ENCODE measurements at places on chromosomes 16 and 17.

DNA sequence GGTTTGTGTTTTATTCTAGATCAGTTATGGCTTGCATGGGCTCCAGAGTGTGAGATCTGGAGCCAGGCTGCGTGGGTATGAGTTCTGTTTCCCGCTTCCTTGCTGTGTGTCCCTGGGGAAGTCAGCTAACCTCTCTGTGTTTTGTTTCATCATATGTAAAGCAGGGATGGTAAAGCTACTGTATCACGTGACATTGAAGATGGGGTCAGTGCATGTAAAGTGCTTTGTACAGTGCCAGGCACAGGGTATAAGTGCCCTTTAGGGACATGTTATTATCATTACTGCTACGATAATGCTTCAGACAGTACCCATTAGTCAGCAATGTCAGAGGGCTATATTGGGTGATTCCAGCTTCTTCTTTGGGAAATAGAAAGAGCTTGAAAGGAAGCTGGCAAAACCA is 186.2 kb downstream of the FOXL1 start:
- no peak for DNase-seq

GRCh38 chr16:68190736-68191510 is 45.0 kb downstream of the ESRP2 start:
- no peak for DNase-seq

DNA sequence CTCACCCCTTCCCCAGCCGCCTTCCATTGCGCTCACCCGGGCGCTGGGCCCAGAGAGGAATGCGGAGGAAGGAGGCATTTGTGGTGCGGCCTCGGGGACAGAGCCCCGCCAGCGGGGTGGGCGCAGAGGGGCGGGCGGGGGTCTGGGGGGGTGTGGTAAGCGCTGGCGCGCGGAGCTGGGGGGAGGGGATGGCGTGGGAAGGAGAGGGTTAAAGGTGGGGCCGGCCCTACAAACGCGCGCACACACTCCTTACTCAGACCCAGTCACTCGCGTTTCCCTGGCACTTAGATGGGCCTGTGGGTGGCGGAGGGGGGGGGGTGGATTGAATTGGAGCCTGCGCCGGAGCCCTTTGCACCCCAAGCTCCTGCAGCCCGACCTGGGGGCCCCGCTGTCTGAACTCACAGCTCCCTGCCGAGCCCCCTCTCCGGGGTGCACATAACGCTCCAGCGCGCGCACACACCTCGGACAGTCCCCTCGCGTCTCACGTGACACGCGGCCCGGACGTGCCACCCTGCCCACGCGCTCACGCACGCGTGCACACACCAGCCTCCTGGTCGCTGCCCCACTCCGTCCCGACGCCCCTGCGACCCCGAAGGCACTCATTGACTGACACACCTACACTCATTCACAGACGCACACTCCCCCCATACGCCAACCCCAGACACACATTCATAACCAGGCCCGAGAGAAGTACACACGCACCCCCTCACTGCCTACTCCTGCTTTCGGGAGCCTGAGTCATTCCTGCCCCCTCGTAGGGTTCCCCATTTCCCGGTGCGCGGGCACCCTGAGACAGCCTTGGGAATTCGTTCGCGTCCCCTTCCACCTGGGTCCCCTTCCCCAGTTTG is 844 bp downstream of the TBKBP1 start:
- peak; percentile 75 for DNase-seq

- DNase-seq, result no peak
These were observed 236.4 kb upstream of the EEF2KMT start for GRCh38 chr16:5333991-5334390.

GRCh38 chr17:28372203-28372944 is 880 bp downstream of the SARM1 start:
- DNase-seq, result no peak

DNA sequence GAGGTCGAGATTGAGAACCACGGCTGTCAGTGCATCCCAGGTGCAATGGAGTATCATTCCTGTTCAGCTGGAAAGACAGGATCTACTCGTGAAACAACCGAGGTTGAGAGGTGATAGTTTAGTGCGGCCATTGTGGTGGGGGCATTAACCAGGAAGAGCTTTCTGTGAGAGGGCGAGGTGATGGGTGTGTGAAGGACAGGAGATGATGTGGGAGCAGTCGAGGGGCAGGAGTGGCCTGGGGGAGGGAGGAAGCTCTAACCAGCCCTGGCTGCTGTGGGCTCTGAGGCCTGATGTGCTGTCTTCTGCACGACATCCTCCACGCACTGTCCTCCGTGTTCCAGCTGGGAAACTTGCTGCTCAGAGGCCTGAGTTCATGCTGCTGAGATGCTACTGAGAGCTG is 22.0 kb downstream of the GOSR2 start:
- DNase-seq, result no peak

- no peak for DNase-seq
These were observed at the start of gene GJC1 for GRCh38 chr17:44829523-44830358. GJC1 (minus strand) TSS chr17:44830287; CDS start chr17:44805817, 24,470 bp downstream.

- DNase-seq, result peak; percentile 54
These were observed 72.3 kb upstream of the CORO6 start for GRCh38 chr17:29694918-29695563.

DNA sequence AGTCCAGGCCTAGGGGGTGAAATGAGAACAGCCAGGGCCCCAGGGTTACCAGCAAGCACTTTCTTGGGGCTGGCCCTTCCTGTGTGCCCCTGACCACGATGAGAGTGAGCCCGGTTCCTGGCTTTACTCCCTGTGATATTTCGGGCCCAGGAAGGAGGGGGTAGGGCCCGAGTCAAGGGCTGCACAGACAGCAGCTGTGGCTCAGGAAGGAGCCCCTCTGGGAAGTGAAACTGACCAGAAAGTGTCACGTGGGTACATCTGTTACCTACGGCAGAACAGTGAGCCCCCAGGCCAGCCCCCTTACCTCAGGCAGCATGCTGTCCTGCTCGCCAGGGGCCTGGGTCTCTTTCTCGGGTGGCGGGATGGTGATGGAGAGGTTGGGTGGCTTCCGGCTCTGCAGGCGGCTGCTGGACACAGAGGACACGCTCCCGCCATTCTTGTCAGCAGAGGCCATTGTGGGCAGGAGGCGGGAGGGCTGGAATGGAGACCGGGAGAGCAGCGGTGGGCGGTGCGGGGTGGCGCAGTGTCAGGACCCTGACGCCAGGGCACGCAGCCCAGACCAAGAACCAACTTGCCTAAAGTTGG is 13.8 kb downstream of the AANAT start:
- no peak for DNase-seq

GRCh38 chr17:76995387-76996105 is 127.3 kb downstream of the MGAT5B start:
- DNase-seq, result no peak

DNA sequence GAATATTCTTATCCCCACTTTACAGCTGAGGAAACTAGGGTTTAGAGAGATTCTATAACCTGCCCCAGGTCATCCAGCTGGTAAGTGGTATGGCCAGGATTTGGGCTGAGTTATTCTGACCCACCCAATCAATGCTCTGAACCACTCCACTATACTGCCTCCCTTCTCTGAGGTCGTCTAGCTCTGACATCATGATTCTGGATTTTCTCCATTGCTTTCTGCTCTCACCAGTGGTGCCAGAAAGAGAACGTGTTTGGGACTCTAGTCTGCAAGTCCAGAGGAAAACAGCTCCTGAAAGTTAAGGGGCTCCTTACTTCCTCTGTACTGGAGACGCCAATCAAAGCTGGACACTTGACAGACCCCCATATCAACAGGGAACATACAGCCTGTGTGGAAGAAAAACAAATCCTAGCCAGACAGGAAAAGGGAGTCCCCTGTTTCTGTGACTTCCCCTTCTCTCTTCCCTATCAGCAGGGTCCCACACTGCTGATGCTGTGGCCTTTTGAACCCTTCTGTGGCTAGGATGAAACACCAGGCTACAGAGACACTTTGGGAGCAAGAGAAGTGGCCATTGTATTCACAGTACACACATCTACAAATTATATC is 6.0 kb upstream of the EZH1 start:
- peak; percentile 87 for DNase-seq

DNA sequence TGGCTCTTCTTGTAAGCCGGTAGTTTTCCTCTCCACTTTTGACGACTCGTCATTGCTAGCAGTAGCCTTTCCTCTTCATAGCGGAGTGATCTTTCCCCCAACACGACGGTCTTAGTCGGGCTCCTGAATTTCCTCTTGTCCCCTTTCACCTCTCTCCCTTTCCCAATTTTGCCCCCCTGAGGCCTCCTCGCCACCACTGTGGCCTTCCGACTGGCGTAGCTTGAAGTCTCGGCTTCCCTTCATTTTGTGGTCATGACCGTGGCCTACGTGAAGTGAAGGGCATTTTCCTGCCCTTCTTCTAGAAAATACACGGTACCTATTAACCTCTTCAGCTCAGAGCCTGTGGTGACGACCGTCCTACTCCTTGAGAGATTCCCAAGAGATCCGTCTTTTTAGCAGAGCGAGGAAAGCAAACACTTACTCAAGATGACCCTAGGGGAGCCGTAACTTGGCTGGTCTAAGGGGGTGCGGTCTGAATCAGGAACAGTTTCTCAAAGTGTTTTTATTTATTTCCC is 787 bp downstream of the PRKAR1A start:
- peak; percentile 57 for DNase-seq

DNA sequence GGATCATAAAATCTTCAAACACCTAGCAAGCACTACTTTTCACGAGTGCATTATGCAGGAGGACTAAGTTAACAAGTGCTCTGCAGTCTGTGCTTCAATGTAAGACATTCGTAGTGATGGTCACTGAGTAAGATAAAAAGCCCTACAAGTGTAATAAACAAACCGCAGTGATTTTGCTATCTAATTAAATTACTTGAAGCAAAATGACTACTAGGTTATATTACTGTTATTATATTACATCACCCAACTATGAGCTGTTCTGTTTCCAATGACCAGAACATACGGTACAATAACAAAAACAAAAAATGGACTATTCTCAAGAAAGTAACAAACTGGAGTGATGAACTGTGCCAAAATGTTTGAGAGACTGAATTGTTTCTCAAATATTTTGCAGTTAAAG is 11.2 kb downstream of the KLHL10 start:
- DNase-seq, result no peak

- no peak for DNase-seq
These were observed 45.5 kb downstream of the ZCCHC14 start for GRCh38 chr16:87447323-87447722.

DNA sequence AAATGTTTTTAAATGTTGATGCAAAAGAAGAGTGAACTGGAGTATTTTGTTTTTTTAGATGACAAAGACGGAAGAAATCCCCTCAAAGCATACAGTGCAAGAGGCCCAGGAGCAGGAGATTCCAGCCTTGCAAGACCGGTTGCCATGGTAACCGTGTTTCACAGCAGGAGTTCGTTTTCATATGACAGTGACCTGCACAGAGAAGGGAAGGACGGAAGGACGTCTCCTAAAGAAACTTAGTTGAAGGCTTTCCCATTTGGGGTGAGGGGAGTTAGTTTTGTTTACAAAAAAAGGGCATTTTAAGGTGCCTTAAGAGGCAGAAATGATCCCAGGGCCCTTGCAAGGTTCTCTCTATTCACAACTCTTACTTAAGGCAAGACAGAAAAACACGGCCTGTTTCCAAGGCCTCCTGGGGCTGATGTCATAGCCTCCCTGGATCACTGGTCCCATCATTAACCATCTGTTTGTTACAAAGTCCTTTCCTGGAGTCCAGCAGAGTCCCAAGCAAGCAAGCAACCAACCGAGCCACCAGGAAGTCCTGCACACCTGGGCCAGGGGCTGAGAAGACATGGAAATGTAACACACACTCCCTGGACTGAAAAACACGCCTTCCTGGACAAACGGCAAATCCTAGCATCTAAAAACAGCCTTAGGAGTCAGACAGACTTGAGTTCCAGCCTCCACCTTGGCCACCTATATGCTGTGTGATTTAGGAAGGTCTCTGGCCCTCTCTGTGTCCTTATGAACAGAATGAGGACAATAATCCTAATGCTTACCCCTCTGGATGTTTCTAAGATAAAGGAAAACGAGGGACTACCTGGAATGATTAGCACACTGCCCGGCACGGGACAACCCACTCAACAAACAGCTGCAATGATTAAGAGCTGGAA is 30.3 kb upstream of the RPH3AL start:
- DNase-seq, result peak; percentile 2

DNA sequence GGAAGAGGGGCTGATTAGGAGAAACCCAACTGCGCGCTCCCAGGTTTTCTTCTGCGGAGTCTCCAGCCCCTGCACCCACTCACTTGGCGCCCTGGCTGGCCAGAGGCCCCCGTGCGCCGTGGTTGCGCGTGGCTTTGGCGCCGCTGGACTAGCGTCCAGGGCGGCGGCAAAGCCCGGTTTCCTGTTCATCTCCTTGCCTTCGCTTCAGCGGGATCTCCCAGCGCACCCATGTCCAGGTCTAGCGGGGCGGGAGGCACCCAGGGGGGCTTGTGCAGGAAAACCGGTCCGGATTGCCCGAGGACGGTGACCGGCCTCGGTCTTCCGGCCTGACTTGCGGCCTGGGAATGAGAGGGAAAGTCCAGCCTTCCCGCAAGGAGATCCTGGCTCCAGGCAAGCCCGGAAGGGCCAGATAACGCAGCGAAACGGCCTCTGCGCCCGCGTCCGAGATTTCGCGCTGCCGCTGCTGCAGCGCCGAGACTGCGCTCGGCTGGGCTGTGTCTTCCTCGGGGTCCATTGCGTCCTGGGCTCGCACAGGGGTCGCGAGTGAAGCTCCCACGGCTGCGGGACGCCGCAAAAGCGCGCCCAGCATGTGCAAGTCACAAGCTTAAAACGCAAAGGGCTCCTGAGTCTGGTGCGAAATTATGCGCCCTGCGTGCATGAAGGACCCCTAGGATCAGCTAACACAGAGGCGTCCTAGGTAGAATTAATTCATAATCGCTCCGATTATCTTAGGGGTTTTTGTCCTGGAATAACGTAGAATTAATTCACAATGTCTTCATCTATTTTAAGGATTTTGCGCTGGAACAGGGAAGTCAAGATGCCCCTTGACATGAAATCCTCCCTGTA is 5.7 kb downstream of the FOXF1 start:
- no peak for DNase-seq

- DNase-seq, result peak; percentile 42
These were observed 52.5 kb downstream of the TEKT5 start for GRCh38 chr16:10641953-10642949.

- no peak for DNase-seq
These were observed 36.6 kb downstream of the PHLPP2 start for GRCh38 chr16:71687861-71688260.

DNA sequence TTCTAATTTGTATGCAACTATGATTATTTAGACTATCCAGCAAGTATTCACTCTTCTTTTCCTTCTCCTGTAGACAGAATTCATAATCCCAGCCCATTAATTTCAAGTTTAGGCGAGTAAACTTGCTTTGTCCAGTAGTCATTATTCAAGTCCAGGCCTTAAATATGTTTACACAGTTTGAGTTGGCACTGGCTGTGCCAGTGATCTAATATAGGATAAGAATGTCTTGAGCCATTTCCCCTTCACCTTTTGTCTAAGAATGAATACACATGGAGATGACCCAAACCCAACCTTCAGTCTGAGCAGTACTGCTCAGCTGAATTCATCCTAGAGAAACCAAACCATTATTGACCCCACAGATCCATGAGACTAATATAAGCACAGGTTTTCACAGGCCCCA is 930.4 kb upstream of the CDH8 start:
- no peak for DNase-seq

DNA sequence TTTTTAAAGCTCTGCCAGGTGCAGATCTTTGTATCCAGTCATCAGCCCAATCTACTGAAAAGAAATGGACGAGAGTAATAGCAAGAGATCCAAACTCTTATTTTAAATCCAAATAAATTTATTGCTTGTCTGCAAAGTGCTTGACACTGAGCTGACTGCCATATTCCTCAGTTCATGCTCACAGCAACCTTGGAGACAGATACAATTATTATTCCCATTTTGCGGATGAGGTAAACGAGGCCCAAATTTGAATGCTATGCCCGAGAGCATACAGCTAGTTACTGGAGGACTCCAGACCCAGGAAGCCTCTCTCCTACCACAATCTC is 620 bp downstream of the NOB1 start:
- no peak for DNase-seq

Data from OCI-M1 (cell line).